Non-pigmented ciliary epithelial cell (primary cell): ENCODE measurements at places on chromosomes 3 and 15.

DNA sequence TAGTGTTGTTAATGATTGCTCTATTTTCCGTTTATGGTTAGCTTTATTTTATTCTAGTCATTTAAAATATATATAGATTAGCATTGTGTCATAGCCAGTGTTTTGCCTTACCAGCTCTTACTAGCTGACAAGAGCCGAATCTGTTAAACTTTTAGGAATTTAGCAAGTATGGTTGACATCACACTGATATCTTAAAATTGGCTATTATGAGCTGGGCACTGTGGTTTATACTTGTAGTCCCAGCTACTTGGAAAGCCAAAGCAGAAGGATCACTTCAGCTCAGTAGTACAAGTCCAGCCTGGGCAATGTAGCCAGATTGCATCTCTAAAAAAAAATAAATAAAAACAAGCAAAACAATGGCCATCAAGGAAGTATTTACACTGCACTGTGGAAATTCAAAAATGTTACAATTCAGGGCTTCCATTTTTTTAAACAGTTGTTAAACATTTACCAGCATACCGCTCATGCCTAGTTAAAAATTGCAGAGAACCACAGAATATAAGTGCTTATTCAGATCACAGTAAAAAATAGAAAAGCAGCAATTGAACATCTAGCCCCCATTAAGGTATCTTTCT, 208.4 kb upstream of the CGNL1 start:
- no peak for DNase-seq

- DNase-seq: no peak
Measured at GRCh38 chr3:20320489-20320888, 134.5 kb upstream of the SGO1 start.

- DNase-seq: no peak
Measured at GRCh38 chr3:115628075-115628412, 4.7 kb downstream of the GAP43 start.

DNA sequence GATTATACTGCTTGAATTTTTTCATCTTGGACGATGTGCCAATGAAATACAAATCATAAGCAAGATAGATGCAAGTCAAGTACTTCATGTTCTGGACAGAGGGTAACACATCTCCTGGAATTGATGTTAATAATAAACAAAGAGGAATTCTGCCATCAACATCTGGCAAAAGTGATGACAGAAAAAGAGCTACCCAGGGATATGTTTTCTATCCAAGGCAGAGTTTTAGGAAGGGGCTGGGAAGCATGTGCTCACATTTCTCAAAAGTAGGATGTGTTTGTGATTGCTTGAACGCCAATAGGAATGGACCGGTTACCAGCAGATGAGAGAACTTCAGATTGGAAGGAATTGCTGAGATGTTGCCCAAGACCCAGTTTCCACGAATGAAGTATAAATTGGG, 242.6 kb upstream of the AGTR1 start:
- no peak for DNase-seq

DNA sequence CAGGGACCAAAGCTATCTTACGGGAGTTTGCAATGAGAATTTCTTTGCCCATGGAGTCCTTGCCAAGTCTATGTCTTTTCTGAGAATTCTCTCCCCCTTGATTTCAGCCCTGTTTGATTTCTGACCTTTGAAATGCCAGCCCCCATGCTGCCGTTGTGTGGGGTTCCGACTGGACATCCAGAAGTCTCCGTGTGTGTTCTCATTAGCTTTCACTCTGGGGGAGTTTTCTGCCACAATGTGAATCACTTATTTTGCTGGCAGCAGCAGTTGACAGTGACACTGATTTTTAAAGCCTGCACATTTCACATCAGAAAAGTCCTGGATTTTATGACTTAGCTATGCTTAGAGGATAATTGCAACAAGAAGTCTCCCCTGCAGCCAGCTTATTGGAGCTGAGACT, 98.4 kb upstream of the CTDSPL start:
- DNase-seq: no peak

GRCh38 chr15:64810497-64811326, 14.7 kb downstream of the PIF1 start:
- no peak for DNase-seq

- no peak for DNase-seq
Measured at GRCh38 chr15:53681056-53681455, 78.4 kb downstream of the WDR72 start.

- DNase-seq: no peak
Measured at GRCh38 chr3:138397983-138398382, 36.4 kb upstream of the ESYT3 start.

- DNase-seq: no peak
Measured at GRCh38 chr15:58410353-58410752, 21.4 kb upstream of the LIPC start.

GRCh38 chr3:65485826-65486469, 552.8 kb downstream of the MAGI1 start:
- no peak for DNase-seq

DNA sequence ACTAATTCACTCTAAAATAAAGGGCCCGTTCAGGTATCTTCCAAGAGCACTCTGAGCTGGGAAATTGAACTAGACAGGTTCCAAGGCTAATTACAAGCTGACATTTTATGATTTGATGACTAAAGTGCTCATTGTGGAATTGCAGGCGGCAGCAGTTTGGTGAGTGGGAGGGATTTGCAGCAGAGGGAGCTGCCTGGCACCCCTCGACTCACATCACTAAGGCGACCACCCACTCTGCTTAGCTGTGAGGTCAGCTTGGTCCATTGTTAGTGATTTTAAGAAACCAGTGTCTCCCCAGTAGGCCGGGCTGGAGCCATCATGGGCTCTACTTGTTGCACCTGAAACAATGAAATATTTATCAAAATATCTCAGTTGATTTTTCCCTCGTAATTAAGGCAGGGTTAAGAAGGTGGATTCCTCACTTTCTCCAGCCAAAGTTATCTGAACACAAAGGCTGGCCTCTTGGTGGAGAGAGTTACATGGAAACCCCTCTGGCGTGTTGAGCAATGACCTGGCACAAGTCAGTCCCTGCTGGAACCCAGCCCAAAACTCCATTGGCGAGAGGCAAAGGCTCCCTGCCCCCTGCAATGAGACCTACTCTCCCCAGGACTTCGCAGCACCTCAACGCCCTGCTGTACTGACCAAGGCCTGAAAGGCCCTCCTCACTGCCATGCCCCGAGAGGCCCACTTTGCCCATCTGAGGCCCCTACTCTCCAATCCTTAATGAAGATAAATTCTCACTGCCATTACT, 65.0 kb upstream of the ATP2B2 start:
- DNase-seq: no peak

DNA sequence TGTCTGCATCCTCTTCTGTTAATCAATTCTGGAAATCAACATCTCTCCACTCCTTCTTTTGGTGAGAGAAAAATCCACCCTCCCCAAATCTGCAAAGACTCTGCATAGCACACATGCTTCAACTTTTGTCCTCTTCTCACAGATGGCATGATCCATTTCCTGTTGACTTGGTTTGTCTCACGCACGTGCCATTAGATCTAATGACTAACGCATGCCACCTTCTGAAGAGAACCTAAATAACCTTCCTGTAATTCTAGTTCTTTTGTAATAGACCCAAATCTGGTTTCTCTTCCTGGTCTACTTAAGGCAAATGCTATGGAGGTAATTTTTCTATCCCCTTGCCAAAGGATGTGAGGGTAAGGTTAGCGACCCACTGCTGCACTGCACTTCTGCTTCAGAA, 51.0 kb upstream of the ATOSA start:
- DNase-seq: no peak

DNA sequence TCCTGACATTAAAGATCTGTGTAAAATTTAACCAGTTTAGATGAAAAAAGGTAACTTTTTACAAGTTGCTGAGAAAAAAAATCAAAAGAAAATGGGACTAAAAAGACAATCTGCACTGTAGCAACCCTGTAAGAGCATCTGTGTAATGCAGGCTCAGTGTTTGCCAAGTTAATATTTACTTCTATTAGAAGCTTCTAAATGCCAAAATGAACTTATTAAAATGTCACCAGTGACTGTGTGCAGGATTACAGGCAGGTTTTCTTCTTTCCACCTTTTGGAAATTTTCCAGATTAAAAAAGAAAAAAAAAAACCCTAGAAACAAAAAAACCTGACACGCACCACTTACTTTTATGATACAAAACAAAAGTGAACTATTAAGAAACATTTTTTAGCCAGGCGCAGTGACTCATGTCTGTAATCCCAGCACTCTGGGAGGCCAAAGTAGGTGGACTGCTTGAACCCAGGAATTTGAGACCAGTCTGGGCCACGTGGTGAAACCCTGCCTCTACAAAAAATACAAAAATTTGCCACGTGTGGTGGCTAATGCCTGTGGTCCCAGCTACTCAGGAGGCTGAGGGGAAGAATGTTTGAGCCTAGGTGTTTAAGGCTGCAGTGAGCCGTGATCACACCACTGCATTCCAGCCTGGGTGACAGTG, 87.2 kb downstream of the TJP1 start:
- peak; percentile 45 for DNase-seq
